Smooth muscle cell of the brain vasculature (primary cell): ENCODE measurements at places on chromosomes 5 and 9.

DNA sequence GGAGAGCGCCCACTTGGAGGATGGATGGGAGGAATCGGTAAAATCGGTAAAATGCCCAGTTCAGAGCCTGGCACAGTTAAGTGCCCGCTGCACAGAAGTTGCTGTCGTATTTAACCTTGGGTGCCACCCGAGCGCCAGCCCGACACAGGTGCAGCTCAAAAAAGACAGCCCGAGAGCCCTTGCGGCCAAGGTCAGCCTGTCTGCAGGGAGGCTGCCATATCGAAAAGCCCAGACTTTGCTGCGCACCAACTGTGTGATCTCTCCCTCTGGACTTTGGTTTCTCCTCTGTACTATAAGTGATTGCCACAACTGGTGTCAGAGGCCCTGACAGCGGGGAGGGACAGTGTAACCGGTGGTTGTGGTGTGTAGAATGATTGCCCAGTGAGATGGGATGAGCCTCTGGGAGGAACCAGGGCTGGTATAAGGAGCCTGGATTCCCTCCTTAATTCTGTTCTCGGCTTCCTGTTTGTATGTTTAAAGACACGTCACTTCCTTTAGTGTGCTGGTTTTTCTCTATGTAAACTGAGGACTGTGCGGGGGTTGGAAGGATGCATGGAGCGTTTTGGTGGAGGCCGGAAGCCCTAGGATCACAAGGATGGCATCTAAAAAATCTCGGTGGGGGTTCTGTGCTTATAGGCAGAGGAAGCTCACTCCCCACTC, 792 bp downstream of the NTMT1 start:
- DNase-seq: no peak

GRCh38 chr9:89801742-89802670, 197.2 kb downstream of the GADD45G start:
- DNase-seq: no peak

DNA sequence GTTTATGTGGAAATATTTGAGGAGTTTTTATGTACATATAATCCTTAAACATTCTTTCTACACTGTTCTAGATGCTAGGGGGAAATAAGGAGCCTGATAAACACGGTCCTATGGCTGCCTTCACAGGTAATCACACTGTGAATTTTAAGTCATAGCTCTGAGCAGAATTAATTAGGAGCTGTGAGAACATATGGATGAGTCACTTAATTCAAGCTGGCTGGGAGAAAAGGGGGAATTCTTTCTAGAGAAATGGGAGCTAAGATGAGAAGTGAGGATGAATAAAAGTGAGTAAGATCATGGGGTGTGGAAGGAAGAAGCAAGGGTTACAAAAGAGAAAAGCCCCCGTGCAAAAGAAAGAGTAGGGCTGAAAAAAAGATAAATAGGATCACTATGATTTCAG, 290.8 kb downstream of the DNAH5 start:
- no peak for DNase-seq

GRCh38 chr5:115423541-115423940, 121.0 kb downstream of the FEM1C start:
- no peak for DNase-seq

GRCh38 chr5:178433273-178433775, 156.9 kb downstream of the COL23A1 start:
- no peak for DNase-seq

- DNase-seq: no peak
Observed at GRCh38 chr9:37335238-37335637, 87.3 kb upstream of the GRHPR start.

- no peak for DNase-seq
Observed at GRCh38 chr5:87765009-87765408, 352.3 kb upstream of the CCNH start.

DNA sequence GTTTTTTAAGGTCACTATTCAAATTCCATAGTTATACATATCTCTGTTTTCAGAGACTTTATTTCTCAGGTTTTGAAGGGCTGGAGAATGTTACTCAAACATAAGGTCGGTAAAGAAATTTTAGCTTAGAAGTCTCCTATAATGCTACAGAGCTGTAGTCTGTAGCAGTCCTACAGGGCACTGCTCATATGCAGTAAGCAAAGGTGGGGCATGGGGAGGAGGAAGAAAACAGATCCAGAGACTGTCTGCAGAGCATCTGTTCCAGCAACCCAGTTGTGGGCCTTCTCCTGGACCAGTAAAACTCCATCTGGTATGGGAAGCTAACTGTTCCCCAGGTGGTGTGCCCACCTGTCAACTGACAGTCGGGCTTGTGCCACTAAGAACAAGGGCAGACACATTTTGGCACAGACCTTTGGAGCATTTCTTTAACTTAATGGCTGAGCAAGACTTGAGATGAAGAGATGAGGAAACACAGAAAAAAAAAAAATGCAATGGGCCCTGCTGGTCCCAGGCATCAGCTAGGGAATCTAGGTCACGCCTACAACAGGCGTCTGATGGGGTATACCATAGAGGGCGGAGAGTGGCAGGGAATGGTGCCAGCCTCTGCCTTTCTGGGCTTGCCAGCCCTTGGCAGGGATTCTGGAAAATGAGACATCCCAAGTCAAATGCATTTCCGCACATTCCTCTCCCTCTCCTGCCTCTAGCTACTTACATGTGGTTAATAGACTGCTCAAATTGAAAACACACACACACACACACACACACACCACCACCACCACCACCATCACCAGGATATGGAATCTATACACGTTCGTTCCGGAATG, 218.9 kb downstream of the ARL15 start:
- DNase-seq: no peak

DNA sequence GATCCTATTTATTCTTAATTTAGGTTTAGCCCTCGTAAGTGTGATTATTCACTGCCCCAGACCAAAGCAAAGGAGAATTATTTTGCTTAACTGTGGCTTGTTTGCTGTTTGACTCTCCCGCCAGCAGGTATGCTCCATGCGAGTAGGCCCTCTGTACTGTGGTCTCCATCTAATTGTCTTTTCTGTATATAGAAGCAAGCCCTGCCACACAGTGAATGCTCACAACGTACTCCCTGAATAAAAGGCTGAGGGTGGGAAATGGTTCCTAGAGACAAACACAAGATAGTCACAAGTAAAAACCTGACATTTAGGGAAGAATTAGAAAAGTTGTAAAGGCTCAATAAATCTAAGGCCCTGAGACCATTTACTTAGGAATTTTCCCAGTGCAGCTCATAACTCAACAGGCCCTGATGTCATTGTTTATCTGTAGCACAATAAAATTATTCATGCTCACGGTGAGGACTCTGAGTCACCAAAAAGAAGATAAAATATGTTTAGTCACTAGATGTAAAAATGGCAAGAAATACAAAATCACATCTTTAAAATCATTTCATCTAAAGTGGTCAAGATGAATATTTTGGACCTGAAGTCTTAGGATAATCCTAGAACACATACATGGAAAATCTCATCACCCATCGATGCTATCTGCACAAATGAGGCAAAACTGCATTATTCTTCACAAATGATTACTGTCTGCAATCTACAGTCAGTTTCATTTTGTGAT, 473.2 kb downstream of the ENC1 start:
- no peak for DNase-seq

- no peak for DNase-seq
Observed at GRCh38 chr9:131567910-131568309, 22.6 kb downstream of the PRRT1B start.

GRCh38 chr9:7394002-7394774, 405.4 kb downstream of the DMAC1 start:
- no peak for DNase-seq

DNA sequence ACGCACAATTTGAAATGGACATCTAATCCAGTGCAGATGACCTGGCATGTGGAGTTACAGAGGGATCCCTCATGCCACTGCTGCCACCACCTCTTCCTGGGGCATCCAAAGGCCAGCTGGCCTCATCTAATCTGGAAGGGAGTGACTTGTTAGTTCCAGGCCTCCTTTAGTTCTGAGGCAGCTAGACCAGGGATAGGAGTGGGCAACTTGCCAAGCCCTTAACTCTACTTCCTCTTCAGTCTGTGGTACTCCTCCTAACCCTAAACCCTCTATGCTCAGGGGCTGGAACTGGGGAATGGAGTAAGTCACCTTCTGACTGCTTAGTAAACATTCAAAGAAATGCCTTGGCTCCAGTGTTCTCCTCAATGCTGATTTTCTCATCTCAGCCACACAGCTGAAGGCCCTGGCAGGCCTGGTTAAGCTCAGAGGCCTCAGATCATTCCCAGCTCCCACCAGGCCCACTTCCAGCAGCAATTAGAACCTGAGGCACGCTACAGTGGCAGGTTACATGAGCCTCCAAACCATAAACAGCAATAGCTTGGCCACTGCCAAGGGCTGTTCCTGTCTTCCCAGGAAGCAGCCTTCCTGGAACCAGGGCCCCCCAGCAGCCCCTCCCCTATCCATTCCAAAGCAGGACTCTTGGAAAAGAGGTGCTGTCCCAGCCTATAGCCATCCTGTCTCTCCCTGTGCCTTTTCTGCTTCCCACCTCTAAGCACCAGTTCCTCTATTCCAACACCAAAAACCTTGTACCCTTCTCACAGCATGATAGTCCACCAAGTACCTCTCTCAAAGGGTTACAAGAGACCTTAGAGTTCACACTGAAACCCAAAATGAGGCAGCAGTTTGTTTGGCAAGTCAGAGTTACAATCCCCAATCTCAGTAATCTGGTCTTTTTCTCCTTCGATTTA, 2.0 kb downstream of the EIF4EBP3 start:
- no peak for DNase-seq

GRCh38 chr9:10050016-10050415, 562.8 kb downstream of the PTPRD start:
- no peak for DNase-seq

DNA sequence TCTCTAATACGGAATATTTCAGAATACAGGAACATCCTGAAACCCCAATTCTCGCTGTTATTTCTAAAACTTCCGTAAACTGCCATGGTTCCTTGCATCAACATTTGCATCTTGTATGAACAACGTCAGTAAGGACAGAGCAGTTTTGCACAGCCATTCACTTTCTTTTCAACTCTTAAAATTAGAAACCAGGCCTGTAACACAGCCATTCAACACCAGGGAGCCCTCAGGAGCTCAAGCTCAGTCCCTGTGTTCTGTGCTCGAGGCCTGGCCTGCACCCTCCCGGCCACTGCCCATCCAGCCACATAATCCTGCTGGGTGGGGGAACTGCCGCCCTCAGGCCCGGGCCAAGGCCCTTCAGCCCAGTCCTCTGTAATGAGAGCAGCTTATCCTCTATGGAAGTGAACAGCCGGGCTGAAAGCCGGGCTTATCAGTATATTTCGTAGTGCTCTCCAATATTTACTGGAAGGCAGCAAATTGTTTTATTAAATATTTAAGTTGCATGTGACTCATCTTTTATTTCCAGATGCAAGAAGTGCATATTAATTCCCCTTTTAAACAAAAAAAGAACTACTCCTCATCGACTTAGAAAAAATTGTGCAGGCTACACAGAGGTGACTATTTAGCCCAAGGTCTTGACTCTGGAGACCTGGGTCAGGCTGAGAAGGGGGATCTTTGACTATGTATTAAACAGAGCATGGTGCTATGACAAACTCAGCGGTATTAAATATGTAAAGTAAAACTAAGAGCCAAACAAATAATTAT, 33.2 kb upstream of the SLC6A3 start:
- DNase-seq: no peak
